ENCODE measurements at places on chromosomes 5 and 9.

DNA sequence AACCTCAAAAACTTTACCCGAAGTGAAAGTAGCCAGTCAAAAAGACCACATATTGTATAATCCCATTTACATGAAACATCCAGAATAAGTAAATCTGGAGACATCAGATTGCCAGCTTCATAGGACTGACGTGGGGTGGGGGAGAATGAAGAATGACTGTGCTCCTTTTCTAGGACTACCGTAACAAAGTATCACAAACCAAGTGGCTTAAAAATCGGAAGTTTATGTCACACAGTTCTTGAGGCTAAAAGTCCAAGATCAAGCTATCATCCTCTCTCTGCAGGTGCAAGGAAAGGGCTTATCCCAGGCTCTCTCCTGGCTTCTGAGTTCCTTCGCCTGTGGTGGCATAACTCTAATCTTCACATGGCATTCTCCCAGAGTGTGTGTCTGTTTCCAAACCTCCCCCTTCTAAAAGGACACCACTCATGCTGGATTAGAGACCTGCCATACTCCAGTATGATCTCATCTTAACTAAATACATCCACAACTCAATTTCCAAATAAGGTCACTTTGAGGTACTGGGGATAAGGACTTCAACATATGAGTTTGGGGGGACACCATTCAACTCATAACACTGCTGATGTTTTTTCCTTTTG, 25.5 kb downstream of the ADAM19 start:
- DNase-seq, result no peak

DNA sequence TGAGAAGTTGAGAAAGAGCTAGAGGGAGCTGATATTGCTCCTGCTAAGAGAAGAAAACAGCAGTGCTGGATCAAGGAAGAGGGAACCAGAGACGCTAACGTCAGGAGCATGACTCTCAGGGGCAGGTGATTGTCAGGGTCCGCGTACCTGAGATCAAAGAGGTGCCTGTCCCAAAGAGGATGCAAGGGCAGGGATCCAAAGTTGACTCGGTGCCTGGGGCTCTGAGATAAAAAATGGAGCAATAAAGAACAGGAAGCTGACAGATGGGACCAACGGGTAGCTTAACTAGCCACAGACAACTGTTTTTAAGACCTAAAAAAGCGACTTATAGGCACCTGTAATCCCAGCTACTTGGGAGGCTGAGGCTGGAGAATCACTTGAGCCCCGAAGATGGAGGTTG, 517.8 kb downstream of the IRX1 start:
- no peak for DNase-seq

- no peak for DNase-seq
Measured at GRCh38 chr5:158308429-158309025, 449.6 kb upstream of the CLINT1 start.

DNA sequence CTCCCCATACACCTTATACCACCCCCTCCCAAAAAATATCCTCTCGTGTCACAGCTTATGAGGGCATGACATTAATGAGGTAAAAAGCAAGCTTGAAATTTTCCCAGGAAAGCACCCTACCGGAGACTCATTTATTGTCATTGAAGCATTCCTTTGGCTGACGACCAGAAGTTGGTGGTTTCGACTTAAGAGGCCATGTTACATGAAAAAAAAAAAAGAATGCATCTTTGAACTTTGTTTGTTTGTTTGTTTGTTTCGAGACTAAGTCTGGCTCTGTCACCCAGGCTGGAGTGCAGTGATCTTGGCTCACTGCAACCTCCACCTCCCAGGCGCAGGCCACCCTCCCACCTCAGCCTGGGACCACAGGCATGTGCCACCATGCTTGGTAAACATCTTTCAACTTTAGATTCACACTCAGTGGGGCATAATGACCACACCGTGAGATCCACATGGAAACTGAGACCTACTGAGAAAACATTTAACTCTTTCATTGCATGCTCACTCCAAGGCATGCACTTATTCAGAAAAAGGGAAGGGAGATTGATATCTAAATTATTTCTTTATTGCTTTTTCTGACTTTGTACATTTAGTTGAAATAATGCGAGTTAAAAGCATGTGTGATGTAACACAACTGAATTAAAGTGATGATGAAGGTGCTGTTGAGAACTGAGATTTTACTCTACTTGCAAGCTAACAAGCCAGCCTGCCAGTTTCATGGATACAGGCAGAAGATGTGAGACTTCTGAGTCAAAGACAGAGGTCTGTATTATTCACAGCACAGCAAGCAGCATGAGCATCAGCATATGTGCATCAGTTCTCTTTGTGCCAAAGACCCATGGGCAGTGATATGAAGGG, 5.1 kb upstream of the RAB14 start:
- no peak for DNase-seq

DNA sequence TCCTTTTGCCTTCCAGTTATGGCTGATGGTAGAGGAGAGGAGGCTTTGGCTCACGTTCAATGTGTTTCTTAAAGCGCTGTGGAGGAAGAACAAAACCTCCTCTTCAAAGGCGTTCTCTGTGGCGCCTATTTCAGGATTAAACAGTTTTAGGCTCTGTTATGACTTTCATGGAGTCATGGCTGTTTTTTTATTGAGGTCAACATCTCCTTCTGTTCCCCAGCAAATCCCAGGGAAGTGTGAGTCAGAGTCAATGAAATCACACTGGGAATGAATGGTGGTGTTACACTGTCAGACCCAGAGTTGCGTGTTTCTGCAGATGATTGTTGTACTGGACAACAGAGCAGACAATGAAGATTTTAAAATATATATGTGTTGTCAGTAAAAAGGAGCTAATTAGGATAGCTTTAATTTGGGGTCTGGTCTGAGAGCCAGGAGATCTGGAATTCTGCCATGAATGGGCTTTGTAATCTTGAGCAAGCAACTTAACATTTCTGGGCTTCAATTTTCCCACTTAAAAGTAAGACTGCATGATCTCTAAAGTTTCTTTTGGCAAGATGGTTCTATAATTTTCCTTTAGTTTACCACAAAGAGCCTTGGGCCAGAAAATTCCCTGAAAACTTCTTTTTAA, 240.7 kb downstream of the CSNK1G3 start:
- DNase-seq, result no peak

GRCh38 chr9:125821078-125821477, 73.9 kb downstream of the PBX3 start:
- no peak for DNase-seq

GRCh38 chr9:128116104-128117083, 11.1 kb downstream of the PTGES2 start:
- no peak for DNase-seq

DNA sequence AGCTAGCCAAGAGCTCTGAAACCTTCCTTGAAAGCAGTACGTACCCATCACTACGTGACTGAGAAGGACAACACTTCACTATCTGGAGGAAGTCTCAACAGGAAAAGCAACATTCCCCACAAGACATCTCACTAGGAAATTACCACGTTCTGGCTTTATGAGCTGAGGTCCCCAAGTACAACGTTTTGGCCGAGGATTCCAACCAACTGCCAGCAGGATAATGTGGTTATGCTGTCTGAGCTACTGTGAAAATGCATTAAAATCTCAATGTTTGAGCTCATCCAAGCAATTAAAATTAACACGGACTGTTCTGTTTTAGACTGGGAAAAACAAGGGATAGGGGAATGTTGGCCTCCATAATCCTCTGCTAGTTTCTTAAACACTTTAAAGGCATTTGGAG, 16.4 kb downstream of the MED27 start:
- DNase-seq, result no peak

- DNase-seq, result peak; percentile 39
Measured at GRCh38 chr5:132049093-132049492, 11.4 kb upstream of the IL3 start.

DNA sequence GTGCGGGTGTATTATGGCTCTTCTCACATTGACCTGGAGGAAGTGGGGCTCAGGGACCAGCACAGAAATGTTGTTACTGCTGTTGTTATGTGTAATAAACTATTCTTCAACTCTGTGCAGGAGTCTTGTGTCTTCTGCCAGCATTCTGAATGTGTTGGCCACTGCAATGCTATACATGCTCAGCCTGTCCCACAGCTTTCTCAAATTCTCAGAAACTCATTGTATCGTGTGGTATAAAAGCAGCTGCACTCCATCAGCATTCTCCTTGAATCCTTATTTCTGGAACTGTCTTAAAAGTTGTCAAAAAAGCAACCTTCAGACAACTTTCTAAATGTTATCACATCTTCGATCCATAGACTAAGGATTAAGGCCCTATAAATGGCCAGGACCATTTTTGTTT, 72.0 kb downstream of the ZNF474 start:
- DNase-seq, result no peak

GRCh38 chr9:70573308-70573707, 158.9 kb upstream of the KLF9 start:
- no peak for DNase-seq

DNA sequence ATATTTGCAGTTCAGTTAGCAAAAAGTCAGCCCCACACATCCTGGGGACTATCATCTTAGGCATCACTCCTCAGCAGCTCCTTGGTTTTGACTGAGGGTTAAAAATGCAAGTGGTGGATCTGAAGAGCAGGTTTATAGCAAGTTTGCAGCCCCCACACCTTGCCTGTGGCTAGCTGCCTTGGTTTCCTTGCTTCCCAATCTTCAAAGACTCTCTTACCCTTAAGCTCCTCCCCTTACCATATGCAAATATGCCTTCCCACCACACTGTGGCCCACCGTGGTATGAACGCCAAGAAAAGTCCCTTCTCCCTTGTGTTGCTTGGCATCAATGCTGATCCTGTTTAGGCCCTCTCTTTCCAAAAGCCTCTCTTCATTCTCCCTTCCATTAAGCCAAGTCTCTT, 45.0 kb upstream of the AGXT2 start:
- no peak for DNase-seq

DNA sequence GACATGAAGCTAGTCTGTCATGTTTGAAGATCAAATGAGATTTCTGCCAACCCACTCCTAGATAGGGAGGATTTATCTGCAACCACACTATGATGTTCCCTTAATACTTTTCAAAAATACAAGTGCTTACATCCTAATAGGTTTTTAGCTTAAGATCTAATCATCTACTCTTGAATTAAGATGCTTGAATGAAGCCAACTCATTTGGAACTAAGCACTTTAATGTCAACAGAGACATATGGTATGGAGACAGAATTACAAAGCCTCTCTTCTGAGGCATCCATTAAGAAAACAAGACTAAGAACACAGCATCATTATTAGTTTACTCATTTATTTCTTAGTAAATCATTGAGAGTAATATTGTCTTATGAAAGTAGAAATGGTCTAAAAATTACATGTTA, 139.3 kb upstream of the NFIB start:
- DNase-seq, result no peak
